ENCODE measurements at places on chromosomes 12 and 14.
A peak's percentile ranks its signal among the peaks of the same experiment; 100 is the strongest.

- DNase-seq: no peak
Measured at GRCh38 chr12:68319988-68320623, 12.1 kb downstream of the MDM1 start.

GRCh38 chr12:26614011-26614616 is 218.9 kb downstream of the ITPR2 start:
- no peak for DNase-seq

- DNase-seq: no peak
Measured at GRCh38 chr12:43210485-43211192, 341.4 kb downstream of the ADAMTS20 start.

DNA sequence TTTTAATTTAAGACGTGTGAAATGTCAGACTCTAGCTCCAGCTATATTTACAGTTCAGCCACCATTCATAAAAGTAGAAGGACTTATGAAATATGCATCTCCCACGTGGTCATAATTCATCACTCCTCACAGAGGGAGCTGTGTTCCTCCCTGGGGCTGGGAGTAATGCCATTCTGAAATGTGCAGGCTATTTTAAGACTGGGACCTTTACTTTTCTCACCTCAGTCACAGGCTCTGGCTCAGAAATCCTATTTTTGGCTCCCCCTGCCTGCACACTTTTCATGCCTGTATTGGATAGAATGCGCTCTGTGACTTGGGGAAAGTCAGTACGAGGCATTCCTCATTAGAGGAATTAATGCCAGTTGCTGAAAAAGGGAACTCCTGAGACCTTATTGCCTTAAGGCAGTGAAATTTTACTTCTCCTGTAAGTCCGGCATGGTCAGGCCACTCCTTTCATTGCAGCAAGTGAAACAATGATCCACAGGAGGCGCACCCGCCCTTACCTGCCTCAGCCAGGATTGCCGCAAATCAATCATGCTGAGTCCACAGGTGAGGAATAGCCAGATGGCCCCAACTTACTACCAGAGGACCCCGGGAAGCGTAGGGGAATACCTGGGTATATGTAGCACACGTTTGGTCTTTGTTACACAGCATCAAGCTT is 1133.2 kb upstream of the TMEM132C start:
- DNase-seq: no peak

DNA sequence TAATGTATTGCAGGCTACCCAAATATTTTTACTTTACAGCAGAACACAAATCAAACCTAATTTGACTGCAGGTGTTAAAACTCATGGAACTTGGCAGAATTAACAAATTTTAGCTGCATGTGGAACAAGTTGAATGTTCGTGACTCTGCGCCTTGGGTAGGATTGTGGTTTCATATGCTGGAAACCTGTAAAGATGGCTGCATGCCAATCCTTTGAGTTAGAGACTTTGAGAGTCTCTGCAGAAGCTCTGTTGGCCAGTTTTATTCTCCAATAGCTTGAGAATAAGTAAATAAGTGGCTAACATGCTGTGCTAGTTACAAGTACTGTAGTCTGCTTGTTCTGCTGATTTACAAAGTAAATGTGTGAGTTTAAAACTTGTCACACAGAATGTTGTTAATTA is 77.8 kb downstream of the PDE6H start:
- DNase-seq: no peak

DNA sequence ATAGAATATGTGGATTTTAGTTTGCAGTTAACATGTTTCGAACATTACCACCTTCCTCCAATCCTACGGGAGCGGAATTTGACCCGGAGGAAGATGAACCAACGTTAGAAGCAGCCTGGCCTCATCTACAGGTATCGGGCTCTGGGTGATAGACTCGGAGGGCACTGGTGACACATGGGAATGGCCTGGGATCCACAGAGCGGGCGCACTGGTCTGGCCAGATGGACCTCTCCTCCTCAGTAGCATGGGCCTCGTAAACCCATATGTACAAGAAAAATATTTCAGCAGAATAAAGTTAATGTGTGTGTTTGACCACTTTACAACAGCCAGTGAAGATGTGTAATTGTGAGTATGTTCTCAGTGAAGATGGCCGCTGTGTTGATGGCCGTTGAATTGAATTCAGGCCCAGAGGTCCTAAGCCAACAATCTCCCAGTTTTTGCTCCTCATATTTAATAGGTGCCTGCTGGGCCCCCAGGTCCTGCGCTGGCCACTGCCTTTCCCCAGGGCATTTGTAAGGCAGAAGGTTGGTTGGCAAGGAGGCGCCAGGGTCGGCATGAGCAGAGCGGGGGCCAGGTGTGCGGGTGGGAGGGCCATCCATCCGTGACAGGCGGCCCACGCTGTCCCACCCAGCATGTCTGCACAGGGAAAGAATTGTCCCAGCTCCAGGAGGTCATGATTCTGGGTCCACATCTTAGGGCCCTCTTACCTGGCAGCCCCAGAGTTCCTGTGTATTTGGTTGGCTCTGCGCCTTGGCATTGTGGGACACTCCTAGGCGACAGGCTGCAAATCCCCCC is 82.0 kb upstream of the DYNC1H1 start:
- DNase-seq: no peak

GRCh38 chr14:88829685-88830302 is 5.3 kb downstream of the TTC8 start:
- no peak for DNase-seq

GRCh38 chr14:68891851-68892660 is 87.0 kb downstream of the ACTN1 start:
- DNase-seq: peak; percentile 45

DNA sequence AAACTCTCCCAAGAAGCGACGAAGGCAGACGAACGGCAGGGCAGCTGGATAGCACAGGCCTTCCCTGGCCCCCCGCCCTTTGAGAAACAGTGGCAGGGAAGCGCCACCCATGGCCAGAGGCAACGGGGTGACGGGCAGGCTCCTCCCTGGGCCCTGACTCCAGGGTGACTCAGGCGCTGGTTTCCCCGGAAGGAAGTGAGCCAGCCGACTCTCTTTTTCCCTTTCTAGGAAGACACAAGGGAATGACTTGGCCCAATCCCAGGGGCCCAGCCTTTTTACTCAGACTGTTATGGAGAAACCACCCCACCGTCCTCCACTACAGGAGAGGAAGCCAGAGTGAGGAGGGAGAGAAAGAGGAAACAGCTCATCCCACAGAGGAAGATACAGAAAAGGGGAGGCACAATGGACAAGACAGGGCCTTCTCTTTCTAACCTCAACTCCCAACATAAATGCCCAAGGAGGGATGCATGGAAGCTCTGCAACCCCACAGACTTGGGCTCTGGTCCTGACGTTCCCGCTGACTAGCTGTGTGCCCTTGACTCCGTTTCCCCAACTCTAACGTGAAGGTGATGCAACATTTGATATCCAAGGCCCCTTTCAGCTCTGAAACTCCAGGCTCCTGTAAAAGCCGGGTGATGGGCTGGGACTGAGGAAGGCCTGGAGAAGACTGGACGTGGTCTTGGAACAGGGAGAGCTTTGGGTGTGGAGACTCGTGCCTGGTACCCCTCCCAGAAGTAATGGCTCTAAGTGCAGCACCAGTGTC is 27.9 kb downstream of the ACTN1 start:
- DNase-seq: peak; percentile 87
